SJCRH30 (cell line): ENCODE measurements at places on chromosomes 3 and 15.
A peak's percentile ranks its signal among the peaks of the same experiment; 100 is the strongest.

- no peak for DNase-seq
Measured at GRCh38 chr15:29812384-29812694, 9.9 kb downstream of the TJP1 start.

DNA sequence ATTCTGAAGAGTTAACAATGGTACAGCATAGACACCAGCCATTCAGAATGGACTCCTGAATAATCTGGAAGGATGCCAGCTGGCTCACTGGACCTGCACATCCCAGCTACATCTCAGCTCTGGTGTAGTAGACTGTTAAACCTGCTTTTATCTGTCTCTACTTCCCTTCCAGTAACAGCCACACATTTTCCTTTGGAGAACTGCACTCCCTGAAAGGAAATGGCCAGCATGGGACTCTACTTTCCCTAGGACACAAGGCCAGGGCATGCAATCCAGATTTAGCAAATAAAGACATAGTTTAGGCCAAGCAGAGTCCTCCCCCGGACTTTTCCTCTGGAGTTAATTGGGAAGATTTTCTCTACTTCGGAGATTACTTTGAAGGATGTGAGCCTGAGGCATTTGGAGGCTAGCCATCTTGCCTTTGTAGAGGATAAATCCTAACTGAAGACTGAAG, 82.7 kb upstream of the TCF12 start:
- peak; percentile 38 for DNase-seq

DNA sequence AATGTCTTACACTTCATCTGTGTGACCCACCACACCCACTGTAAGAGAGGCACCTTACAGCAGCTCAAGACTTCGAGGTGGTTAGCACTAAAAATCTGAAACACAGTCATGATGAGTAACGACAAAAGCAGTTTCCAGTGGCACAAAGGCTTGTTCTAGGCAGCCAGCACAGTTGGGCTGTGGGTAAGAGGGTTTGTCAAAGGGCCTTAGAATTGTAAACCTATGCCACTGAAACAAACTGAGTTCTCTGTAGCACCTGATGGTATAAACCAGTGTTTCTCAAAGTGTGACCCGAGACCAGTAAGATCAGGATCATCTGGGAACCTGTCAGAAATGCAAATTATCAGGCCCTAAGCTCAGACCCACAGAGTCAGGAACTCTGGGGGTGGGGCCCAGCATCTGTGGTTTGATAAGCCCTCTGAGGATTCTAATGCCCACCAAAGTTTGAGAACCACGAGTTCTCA, 36.5 kb downstream of the DAPK2 start:
- DNase-seq: no peak

GRCh38 chr15:25170781-25171110, 216.0 kb downstream of the SNRPN start:
- DNase-seq: no peak

DNA sequence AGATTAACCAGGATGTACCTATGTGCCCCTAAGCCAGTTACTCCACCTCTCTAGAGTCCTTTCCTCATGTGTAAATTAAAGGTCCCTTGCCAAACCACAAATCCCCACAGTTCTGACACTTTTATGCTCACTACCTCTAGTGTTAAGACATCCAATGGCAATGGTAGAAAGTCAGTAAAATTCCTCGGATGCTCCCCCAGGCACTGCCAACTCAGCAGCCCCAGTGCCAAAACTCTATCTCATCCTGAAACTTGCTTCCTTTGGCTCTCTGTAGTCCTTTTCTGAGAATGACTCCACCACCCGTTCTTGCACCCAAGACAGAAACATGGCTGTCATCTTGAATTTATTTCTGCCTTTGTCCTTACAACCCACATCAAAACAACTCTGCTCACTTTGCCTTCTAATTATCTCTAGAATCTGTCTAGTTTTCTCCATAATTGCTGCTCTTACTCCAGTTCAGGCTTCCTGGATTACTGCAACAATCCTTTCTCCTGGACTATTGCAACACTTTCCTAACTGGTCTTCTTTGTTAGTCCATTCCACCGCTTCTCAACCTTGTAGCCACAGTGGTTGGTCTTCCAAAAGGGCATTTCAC, 41.6 kb downstream of the MB21D2 start:
- DNase-seq: no peak

- DNase-seq: no peak
Measured at GRCh38 chr3:155778462-155778861, 27.6 kb downstream of the C3orf33 start.

- peak; percentile 25 for DNase-seq
Measured at GRCh38 chr15:63043335-63044076, 959 bp downstream of the TPM1 start.

DNA sequence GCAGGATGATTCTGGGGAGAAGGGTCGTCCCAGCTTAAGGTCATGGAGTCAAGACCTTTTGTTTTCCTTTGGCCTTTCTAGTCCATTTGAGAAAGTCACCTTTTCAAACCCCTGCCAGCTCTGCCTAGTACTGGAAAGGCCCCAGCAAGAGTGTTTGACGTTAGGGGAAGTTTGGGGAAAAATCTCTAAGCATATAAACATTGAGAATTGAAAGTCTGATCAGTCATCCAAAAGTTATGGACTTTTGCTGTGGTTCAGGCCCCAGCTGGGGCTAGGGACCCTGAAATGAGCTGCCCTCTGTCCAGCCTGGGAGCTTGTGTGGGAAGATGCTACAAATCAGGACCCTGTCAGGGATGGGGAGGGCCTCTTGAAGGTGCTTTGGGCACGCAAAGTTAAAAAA, 21.6 kb downstream of the SLC6A6 start:
- DNase-seq: no peak

- DNase-seq: peak; percentile 10
Measured at GRCh38 chr15:49370782-49371181, 52.3 kb upstream of the FGF7 start.
